ENCODE measurements at places on chromosomes 1 and 21.
A peak's percentile ranks its signal among the peaks of the same experiment; 100 is the strongest.

GRCh38 chr1:228000836-228001563, 5.8 kb upstream of the WNT3A start:
- no peak for DNase-seq

GRCh38 chr1:229024528-229025130, 246.3 kb upstream of the RAB4A start:
- DNase-seq: no peak

DNA sequence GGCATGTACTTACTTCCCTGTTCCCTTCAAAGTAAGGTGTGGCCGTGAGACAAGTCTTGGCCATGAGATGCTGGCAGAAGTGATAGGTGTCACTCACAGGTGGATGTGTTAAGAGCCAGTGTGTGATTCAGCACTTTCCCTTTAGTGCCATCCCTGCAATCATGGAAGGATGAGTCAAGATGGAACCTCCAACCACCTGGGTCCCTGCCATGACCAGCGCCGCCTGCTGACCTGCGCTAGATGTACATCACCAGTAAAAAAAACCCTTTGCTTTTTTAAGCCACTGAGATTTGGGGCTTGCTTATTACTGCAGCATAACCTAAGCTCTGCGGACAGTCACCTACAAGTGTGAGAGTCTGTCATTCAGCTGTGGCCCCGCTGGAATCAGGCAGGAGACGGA, 71.7 kb downstream of the TOMM20 start:
- no peak for DNase-seq

GRCh38 chr1:77553568-77554291, 128.7 kb downstream of the ZZZ3 start:
- DNase-seq: no peak

DNA sequence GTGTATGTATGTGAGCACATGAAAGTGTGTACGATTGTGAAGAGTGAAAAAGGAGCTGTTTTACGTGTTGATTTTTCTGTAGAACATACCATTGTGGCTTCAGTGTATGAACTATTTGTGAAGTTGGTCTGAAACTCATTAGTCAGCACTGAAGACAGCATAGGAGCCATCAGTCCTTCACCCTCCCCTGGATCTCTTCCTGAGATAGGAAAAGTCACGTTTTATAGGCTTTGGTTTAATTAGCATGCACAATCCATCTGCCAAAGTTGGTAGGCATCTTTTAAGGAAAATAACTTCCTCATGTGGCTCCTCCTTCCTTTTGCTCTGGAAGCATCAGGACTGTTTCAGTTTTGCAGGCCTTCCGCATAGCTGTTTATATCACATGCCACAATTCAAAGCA, 1.4 kb upstream of the RABIF start:
- DNase-seq: no peak

DNA sequence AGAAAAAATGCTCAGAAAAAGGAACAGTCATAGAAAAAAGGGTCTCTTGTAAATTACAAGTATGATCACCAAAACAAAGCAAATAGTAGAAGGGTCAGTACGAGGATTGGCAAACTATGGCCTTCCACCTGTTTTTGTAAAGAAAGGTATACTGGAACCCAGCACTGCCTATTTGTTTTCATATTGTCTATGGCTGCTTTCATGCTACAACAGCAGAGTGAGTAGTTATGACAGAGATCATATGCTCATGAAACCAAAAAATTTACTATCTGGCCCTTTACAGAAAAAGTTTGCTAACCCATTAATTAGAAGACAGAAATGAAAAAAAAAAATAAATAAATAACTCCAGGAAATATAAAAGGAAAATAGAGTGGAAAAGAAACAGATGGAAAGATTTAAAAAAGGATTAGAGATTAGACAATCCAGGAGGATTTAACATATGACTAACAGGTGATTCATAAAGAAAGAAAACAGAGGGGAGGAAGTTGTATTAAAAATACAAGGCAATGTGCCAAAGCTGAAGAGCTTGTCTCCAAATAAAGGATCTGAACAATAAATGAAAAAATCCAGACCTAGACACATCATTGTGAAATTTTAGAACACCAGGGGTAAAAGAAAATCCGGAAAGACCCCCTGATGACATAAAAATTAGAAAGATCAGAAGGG, 108.5 kb upstream of the SERTAD4 start:
- no peak for DNase-seq

GRCh38 chr1:242086093-242086492, 87.2 kb upstream of the MAP1LC3C start:
- DNase-seq: no peak

- no peak for DNase-seq
Measured at GRCh38 chr1:29753771-29754572, 517.6 kb downstream of the PTPRU start.

DNA sequence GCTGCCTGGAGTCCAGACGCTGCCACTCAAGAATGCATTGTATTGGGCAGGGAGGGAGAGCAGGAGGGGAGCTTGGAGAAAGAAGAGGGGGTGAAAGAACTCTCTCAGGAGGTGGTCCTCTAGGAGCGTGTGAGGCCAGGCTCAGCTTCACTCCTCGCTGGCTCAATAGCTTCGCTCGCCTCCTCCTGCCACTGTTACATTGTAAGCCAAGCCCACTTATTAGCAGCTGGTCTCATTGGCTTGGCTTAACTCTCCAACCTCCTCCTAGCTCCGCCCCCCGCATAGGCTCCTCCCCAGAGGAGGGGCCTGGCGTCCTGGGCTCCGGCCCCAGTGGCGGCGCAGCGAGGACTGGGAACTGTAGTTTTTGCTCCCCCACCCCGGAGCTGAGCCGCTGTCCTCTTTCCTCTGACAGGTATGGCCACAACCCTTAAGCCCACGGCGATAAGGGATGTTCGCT, at the start of gene KCNN3:
KCNN3 (minus strand) TSS at position 167 of the 457 bp plus-strand sequence. CDS start 317 bp downstream, outside the sequence.
- peak; percentile 94 for DNase-seq

DNA sequence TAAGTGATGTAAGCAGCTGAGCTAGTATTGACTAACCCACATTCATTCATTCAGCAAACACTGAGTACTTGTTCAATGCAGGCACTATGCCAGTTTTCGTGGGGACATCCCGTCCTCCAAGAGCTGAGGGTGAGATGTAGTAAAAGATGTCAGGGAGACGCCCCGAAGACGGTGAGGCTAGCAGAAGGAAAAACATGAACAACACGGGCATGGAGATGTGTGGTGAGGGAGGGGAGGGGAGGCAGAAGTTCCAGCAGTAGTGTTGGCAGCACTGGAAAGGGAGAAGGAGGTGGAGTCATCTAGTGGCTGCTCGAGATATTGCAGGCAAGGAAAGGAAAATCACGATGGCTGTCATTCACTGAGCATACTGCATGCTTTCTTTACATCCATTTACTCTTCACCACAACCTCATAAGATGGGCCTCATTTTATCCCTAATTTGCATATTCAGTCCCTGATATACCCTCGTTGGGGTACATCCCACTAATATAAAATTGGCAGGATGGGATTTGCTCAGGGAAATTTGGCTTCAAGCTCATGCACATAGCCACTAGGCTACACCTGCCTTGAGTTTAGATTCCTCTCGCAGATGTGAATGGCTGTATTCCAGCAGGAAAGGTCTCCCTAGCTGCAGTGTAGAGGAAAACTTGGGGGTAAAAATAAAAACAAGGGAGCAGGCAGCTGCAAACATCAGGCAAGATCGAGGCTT, 14.5 kb downstream of the PDZK1IP1 start:
- DNase-seq: no peak

- no peak for DNase-seq
Measured at GRCh38 chr21:46418265-46418946, 40.3 kb upstream of the DIP2A start.

DNA sequence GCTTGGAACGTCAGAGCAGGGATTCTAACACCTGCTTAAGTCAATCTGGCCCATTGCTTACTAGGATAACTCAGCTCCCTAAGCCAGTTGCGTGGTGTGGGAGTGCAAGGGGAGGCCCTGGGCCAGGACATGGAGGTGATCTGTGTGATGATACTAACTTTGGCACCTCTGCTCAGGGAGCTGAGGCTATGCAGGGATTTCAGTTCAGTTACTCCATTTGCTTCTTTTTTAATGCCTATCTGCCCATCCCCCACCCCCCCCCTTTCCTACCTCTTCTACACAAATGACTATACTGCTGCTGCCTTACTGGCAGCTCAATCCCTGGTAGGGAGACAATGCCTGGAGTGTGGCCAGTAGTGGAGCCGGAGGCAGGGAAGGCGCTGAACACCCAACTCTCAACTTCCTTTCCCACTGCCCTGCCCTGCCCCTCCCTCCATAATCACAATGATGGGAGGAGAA, 19.5 kb downstream of the INKA2 start:
- no peak for DNase-seq

- no peak for DNase-seq
Measured at GRCh38 chr1:222644636-222644980, 26.7 kb downstream of the MIA3 start.

- no peak for DNase-seq
Measured at GRCh38 chr1:164774819-164775654, 216.1 kb downstream of the PBX1 start.

DNA sequence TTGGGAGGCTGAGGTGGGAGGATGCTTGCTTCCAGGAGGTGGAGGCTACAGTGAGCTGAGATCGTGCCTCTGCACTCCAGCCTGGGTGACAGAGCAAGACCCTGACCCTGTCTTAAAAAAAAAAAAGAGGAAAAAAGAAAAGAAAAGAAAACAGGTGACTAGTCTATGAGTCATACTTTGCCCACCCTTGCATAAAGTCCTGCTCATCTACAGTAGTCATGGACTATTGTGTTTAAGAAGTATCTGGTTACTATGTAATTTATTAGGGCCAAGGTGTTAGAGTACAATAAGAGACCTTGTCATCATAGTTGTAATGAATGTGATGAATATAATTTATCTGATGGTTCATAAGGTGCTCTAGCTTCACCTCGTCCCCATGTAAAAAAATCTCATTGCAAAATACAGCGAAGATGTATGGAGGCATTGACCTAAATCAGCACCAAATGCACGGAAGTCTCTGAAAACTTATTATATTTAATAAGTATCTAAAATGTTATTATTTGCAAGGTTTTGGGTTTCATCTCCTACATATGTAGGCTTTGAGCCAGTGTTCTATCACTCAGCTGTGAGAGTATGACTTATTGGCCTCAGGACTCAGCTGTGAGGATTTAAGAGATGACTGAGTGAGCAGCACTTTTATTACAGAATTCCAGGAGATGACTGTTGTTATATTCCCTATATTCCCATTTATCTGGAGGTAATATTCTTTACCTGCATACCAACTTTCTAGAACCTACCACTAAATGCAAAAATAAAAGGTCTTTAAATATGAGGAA, 19.9 kb upstream of the KCNJ6 start:
- DNase-seq: no peak

DNA sequence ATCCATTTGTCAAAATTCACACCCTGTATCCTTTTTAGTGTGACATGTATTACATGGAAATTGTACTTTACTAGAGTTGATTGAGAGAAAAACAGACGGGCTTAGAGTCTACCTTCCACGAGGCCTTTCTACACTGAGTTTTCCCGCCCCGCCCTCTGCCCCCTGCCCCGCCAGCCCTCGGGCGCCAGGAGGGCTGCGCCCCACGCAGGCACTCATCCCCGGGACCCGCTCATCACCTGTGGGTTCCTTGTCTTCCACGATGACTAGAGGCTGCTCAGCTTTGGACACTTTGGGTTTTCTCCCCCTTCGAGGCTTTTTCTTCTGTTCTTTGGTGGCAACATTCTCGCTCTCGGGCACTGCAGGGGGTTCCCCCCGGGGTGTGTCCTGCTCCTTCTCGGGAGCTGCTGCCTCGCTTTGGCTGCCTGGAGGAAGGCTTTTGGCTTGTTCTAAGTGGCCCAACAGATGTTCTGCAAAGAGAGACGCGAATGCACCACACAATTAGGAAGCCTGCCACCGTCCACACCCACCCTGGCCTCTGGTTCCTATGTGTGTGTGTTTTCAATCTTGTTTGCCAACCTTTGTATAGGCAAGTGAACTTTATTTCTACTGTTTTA, 39.6 kb downstream of the PRDM15 start:
- DNase-seq: no peak

GRCh38 chr1:34712007-34712688, 42.7 kb upstream of the GJB5 start:
- DNase-seq: no peak

GRCh38 chr1:55287723-55288122, 72.6 kb upstream of the USP24 start:
- DNase-seq: no peak

DNA sequence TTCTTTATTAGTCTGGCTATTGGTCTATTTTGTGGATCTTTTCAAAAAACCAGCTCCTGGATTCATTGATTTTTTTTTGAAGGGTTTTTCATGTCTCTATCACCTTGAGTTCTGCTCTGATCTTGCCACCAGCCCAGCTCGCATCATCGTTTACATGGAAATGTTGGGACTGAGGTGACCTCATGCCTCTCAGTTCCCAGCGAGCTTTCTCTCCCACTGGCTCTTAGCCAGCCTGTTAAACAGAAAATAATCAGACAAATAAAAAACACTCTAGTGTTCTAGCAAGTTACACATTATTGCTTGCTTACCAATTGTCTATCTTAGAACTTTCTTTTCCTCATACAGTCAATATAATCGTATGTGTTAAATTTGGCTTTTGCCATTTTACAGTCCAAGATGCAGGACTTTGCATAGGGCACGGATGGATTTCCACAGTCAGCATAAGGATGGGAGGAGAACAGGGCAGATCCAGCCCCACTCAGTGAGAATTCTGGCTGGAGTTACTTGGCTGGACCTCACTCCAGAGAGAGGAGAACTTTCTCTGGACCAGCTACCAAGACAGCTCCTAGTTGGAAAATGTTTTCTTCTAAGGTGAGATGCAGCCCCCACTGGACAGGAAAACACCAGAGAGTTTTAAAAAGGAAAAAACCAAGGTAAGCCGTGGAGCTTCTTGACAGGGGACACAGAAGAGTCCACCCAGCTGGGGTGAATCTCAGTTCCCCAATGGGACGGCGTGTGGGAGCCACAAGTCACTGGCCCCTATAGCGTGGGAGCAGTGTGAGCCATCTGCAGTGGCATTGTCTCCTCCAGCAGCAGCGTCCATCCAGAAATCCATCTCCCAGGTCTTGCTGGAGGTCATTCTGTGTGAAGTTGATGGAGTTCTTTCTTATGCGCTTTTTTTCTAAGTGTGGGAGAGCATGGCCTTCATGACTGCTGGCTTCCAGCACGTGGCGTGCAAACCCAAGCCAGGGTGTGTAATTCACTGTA, 17.6 kb downstream of the PGBD2 start:
- no peak for DNase-seq

DNA sequence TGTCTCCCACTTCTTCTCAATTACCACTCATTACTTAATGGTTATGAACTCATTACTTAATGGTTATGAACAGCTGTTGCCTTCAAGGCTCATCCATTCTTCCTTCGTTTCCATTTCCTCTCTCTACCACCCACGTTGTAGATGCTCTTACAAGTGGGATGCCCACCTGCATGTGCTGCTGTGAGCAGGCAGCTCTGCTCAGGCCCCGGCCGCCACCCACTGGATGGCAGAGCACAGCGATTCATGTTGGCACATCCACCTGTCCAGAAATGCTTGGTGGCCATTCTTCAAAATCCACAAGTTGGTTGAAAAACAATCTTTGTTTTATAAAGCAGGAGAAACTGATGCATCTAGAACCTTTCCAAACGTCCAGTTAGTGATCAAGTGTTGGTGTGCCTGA, 14.5 kb downstream of the ATP1A1 start:
- DNase-seq: no peak

DNA sequence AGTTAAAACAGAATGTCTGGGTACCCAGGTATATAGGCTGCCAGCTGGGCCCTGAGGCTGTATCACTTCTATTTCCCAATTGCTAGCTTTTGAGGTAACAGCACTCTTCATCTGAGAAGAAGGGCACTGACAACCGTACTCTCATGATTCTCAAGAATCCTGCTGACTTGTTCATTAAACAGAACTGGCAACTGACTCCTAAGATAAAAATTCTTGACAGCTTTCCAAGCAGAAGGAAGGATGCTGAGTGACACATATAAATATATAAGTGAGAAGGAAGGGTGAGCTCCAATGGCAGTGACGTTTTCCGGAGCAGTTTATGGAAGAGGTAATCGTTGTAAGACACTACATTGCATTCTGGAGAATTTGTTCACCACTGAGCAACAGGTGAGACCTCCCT, 48.1 kb upstream of the NRIP1 start:
- DNase-seq: no peak
